Activated CD8-positive, alpha-beta memory T cell treated with anti-CD3 and anti-CD28 coated beads for 1 hour (primary cell): ENCODE measurements at places on chromosomes 4 and X.

DNA sequence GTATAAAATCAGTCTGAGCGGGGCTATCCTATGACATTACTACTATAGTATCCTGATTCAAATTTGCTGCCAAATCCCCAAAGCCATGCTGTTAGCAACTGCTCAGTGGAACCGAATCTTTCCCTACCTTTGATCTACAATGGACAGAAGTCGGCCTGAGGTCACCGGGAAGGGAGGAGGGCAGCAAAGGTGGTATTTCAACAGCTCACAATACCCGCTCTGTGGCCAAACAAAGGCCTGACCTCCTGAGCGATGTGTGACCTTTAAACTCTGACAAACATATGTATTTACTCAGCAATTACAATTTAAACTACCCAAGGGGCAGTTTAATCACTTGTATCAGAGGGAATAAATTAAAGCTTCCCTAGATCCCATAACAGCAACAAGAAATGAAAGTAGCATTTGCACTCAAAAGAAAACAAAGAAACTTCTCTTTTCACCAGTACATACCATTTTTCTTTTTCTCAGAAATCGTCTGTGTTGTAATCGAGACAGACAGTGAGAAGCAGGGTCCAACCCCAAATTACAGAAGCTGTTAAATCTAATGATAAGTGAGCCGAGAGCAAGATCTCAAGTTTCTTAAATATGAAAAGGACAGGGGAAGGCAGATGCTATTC, 11.6 kb upstream of the TMEM128 start:
- DNase-seq: no peak

DNA sequence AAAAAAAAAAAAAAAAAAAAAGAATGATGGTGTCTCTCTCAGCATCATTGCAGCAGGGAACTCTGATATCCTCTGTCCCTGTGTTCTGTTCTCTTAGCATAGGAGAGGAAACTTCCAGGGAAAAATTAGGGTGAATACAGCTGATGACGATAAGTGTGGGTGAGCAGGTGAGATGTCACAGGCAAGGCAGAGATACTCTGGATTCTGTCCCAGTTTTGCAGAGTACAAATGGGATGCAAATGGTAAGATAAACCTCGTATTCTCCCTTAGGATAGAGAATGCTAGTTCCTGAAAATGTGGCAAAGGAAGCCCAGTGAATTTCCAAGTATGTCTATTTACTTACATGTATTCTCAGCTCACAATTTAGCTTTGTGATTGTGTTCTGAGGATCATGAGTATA, 671.6 kb upstream of the BOD1L1 start:
- no peak for DNase-seq

- no peak for DNase-seq
These were observed 10.7 kb upstream of the EPGN start for GRCh38 chr4:74297539-74297938.

DNA sequence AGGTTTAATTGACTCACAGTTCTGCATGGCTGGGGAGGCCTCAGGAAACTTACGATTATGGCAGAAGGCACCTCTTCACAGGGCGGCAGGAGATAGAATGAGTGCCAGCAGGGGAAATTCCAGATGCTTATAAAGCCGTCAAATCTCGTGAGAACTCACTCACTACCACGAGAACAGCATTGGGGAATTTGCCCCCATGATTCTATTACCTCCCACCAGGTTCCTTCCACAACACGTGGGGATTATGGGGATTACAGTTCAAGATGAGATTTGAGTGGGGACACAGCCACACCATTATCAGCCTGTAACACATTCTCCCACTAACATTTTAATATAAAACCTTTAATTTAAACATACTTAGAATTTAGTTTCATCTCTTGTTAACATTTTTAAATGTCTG, 144.7 kb upstream of the SMIM10 start:
- no peak for DNase-seq

DNA sequence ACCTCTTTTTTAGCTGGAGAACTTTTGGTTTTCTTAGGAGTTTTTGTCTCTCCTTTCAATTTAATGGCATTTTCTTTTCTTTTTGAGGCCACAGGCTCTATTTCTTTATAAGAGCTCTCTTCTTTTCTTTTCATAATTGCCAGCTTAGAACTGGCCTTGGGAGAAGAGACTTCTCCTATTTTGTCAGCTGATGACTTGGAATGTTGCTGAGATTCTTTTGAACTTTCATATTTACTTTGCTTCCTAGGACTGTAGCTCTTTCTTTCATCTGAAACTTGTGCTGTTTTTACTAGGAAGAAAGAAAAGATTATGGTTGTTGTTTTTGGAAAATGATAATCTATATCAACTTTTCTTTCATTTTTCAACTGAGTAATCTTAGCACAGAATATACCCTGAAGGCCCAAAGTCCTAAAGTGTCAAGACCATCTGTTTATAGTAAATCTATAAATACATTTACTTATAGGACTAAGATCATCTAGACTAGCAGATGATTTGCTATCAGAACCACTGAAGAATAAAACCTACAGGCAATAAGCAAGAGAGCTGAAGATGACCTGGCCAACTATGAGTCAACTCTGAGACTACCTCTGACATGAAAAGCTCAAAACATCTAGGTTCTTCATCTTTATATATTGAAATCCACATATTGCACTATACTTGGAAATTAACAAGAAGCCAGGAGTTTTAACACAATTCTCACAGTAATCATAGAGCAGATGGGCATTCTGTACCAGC, 45.6 kb downstream of the RFC1 start:
- no peak for DNase-seq

- no peak for DNase-seq
These were observed 42.9 kb downstream of the USP26 start for GRCh38 chrX:133053861-133054598.

GRCh38 chrX:120559804-120560203, 958 bp downstream of the CUL4B start:
- DNase-seq: no peak

DNA sequence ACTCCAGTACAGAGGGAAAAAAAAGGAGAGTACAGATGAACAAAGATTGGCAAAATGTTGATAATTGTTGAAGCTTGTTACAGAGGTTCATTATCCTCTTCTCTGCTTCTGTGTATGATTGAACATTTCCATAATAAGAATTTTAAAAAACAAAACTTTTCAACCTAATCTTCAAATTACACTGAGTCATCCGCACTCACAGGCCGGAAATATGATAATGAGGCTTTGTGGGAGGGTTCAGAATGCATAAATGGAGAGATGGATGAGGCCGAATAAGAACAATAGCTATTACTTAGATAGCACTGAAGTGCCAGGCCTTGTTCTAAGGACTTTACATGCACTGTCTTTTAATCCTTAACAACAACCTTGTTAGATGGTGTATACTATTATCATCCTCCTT, 4.6 kb upstream of the ERCC6L start:
- no peak for DNase-seq

- DNase-seq: no peak
These were observed 7.9 kb downstream of the CXCL6 start for GRCh38 chr4:73844345-73844744.

DNA sequence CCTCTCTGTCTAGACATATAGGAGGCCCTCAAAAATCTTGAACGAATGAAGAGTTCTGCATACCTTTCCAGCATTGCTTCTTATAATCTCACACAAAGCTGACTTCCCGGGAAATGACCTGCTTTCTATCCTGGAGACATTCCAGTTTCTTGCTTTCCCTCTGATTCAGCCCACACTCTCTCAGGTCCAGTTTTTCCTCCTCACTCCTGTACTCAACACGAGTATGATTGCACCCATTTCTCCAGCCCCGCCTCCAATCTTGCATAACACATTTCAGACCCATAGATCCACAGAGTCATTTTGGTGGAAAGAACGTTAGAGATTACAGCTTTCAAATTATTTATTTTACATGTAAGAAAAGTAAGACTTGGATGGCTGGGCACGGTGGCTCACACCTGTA, 127.5 kb upstream of the TLR3 start:
- no peak for DNase-seq

- DNase-seq: no peak
These were observed 21.9 kb upstream of the WDR45 start for GRCh38 chrX:49101629-49101984.

- DNase-seq: no peak
These were observed 384.4 kb downstream of the PCDH7 start for GRCh38 chr4:31104577-31104976.

DNA sequence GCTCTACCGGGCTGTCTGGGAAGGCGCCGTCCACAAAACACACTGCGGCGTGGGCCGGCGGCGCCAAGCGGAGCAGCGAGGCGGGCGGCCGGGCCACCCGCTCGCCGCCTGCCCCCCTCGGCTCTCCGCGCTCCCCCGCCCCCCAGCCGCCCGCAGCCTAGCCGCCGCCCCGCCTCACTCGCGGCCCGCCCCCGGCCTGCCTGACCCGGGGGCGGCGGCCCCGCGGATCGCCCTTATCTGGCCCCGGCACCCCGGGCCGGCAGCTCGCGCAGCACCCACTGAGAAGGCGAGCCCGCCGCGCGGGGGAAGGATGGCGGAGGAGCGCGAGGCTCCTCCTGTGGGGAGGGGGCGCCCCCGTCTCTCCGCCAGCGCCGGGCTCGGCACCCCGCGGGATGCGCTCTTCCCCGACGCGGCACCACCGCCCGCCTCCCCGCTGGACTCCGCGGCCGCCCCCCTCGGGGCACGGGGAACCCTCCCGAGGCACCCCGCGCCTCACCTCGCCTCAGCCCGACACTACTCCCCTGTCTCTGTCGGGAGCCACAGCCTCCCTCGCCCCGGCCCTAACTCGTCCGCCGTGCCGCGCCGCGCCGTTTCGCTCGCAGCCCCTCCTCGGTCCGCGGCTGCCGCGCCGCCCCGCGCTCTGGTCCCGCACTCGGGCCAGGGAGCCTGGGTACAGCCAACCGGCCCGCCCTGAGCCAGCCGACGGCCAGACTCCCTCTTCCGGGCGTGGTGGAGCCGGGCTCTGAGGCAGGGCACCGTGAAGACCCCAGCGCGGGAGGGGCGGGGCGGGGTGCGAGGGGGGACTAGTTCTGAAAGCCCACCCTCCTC, 566 bp downstream of the ATP11C start:
- DNase-seq: peak; percentile 32

DNA sequence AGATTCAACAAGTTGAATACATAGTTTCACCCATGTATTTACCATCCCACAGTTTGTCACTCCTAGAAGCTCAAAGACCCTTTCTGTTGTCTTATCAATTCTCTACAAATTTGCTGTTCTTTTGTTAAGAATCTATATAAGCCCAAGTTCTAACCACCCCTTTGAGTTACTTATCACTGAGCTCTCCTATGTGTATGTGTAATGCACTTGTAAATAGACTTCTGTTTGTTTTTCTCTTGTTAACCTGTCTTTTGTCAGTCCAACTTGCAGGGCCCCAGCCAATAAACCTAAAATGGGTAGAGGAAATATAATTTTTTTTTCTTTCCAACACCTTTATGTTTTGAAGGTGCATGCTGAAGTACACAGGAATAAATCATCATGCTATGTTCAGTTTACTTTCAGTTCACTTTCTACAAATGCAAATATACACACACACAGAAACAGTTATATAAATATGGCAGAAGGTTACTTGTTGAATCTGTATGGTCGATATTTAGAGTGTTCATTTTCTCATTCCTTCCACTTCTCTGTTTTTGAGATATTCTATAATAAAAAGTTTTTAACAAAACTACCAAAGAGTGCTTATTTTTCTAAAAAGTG, 22.3 kb upstream of the CLOCK start:
- DNase-seq: no peak

- no peak for DNase-seq
These were observed 47.2 kb upstream of the HS3ST1 start for GRCh38 chr4:11475871-11476270.

GRCh38 chr4:40205259-40206198, 8.7 kb downstream of the RHOH start:
- DNase-seq: no peak

GRCh38 chr4:129327637-129328036, 231.7 kb downstream of the C4orf33 start:
- DNase-seq: no peak

- DNase-seq: no peak
These were observed 66.1 kb upstream of the VEGFC start for GRCh38 chr4:176858839-176859238.

GRCh38 chr4:4752025-4752424, 107.4 kb upstream of the MSX1 start:
- no peak for DNase-seq

DNA sequence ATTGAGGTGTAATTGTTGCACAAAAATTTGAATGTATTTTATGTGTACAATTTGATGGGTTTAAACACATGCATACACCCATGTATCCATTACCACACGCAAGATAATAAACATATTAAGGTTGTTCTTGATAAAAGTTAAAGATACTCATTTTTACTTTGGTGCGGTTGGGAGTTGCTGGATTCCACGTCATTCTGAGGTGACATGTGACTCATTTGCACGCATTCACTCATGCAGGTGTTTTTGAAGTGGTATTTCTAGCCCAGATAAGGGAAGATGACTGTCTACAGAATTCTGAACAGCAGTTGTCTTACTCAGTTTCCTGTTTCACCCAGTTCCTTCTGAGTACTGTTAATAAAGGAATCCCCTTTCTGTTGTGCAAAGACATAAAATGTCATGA, 142.0 kb downstream of the RTL3 start:
- peak; percentile 4 for DNase-seq

- DNase-seq: no peak
These were observed 1.3 kb upstream of the SEPSECS start for GRCh38 chr4:25161593-25161950.

- DNase-seq: no peak
These were observed 182.0 kb upstream of the FAM241A start for GRCh38 chr4:111963158-111963700.

- DNase-seq: no peak
These were observed 98.9 kb upstream of the BLTP1 start for GRCh38 chr4:122053186-122053585.

GRCh38 chr4:187176261-187176910, 452.7 kb upstream of the FAT1 start:
- DNase-seq: no peak

GRCh38 chr4:86185659-86186058, 174.2 kb downstream of the MAPK10 start:
- DNase-seq: no peak

DNA sequence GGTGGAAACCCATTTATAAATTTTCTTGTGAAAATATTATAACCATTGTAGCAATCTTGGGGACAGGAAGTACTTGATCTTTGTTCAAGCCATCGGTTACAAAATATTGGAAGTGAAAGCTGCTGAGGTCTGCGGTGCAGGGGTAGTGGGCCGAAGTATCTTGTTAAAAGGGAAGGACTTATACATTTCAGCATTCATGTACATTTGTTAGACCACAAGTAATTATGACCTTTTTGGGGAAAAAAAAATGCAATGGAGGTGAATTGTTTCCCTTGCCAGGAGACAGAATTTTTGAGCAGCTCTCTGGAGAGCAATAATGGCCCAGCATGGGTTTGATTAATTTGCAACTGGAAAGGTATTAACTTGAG, 121.3 kb downstream of the EGF start:
- DNase-seq: no peak

DNA sequence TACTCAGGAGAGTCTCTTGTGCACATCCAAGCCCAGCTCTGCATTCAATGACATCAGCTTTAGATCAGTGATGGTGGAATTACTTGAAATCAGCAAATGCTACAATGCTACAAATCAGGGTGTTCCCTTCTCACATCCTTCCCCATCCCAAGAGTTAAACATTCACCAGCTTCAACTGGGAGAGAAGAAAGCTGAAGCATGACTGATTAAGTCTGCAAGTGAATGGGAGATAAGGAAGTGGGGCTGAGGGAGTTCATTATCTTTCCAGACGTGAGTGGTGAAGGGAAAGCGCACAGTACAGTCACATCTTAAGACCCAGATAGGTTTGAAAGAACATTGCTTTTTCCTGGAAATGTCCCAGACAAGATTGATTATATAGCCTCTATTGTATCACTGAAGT, 26.2 kb upstream of the MAP9 start:
- no peak for DNase-seq
